ENCODE measurements at places on chromosomes 11 and 22.

GRCh38 chr11:33478111-33478573 is 221.0 kb downstream of the HIPK3 start:
- no peak for DNase-seq

GRCh38 chr11:72493426-72494108 is 59.2 kb upstream of the CLPB start:
- DNase-seq = peak; percentile 37

GRCh38 chr11:13421561-13421960 is 41.5 kb downstream of the BTBD10 start:
- no peak for DNase-seq

DNA sequence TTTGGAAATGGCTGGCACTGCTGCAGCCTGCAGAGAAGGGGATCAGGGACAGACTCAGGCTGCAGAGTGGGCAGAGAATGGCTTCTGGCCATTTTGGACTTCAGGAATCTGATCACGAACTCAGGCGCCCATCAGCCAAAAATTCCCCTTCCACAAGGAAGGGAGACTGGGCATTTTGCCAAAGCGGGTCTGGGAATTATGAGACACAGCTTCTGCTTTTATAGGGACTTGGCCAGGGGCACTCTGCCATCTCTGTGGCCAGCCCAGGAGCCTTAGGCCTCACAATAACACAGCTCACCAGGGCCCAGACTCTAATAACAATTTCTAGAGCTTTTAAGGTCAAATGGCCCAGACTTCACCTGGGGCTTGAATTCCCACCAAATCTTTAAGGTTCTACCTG is 74.7 kb downstream of the CHST1 start:
- DNase-seq = no peak

GRCh38 chr11:83039566-83039965 is 32.1 kb downstream of the RAB30 start:
- no peak for DNase-seq

DNA sequence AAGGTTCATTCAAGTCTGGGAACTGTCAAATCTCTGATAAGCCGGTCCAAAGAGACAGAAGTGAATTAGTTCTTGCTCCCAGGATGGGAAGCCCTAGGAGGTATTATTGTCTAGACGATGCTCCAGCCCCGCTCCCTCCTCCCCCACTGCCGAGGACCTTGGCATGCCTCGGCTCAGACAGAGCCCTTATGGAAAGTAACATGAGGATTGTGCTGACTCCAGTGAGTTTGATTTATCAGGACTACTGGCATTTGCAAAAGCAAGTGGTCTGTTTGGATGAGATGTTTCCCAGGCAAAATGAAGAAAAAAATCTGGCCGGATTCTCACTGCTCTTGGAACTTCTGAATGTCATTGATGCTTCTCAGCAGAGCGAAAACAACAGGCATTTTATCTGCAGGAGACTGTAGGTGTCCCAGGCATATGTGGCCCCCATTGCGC is 341.0 kb downstream of the ETS1 start:
- DNase-seq = no peak

GRCh38 chr11:129643031-129643721 is 172.5 kb upstream of the TMEM45B start:
- no peak for DNase-seq

- no peak for DNase-seq
Observed at GRCh38 chr11:99015634-99016454, 4.9 kb upstream of the CNTN5 start.

DNA sequence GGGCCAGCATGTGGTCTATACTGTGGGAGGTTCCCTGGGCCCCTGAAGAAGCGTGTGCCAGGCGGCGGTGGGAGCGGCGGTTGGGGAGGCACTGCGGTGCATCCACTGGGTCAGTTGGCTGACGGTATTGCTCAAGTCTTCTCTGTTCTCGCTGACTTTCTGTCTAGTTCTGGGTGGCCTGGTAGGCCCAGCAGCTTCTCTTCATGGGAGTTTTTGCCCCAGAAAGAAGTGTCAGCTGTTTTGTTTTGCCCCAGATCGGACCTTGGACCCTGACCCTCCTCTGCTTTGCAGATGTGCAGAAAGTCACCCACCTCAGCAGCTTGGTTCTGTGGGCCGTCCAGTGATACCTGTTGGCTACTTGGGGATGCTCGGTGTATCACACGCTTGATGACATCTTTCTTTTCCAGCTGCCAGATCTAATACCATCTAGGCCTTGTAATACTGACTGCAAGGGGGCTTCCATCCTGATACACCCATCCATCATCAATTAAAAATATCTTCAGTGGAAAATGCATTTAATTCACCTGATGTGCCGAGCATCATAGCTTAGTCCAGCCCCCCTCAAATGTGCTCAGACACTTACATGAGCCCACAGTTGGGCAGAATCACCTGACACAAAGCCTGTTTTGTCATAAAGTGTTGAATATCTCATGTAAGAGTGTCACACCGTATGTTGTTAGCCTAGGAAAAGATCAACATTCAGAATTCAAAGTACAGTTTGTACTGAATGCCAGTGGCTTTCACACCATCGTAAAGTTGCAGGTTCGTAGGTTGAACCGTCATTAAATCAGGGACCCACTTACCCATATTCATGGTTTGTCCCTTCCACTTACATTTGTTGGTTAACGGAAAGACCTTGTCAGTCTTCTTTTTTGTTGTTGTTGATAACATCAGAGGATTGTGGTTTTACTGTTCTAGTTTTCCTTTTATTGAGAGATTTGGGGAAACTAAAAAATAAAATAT is 13.9 kb downstream of the ZBED4 start:
- DNase-seq = no peak

DNA sequence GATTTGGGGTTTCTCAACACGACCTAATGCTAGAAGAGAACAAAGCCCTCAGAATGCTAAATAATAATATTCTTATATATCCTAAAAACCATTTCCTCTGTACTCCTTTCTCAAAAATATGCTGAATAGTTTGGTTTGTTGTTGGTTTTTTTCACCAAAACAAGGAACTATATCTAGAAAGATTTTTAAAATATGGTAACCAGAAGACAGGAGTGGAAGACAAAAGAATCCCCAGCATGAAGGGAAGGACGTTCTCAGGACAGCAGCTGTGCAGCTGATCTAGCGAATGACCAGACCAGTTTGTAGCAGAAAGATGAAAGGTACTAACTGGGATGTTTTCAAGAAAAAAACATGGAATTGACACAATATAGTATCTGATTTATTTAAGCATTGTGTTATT is 19.3 kb downstream of the FEZ1 start:
- DNase-seq = no peak

GRCh38 chr11:78752494-78752893 is 177.8 kb upstream of the NARS2 start:
- DNase-seq = no peak

- no peak for DNase-seq
Observed at GRCh38 chr11:76185931-76186401, 20.3 kb downstream of the WNT11 start.

DNA sequence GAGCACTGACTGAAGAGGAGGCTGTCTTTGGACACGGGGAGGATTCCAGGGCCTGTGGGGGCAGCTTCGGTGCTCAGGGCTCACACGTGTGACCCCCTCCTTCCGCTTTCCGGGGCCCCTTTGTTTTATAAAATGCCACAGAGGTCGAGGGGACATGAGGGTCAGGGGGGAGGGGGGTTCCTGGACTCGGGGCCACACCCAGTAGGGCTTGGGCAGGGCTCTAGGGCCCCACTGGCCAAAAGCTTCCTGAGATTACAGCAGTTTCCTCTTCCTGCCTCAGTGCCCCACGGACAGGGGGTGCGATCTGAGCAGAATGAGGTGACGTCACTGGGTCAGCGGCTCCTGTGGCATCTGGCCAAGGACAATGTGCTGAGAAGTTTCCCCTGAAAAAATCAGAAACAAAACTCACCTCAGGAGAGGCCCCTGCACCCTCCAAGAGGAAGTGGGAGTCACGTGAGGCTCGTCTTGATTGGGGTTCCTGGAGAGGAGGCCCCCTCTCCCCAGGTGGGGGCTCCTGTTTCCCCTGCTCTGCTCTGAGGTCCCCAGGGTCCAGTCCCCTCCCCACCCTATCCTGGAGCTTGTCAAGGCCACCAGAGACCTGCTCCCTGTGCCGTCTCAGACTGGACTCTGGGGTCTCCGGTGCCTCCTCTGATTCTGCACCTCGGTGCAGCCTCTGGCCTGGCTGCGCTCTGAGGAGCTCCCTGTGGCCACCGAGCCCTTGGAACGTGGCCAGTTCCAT is 6.4 kb upstream of the IFITM3 start:
- DNase-seq = no peak

DNA sequence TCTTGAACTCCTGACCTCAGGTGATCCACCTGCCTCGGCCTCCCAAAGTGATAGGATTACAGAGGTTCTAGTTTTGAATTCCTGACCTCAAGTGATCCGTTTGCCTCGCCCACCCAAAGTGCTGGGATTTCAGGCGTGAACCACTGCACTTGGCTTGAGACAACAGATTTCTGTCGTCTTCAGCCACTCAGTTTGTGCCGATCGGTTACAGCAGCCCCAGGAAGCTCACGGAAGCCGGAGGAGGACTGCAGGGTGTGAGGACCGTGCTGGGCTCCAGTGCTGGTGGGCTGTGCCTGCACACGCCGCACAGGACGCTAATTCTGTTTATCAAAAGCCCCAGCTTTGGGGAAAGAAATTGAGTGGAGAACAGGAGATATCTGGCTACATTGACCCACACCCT is 82.0 kb downstream of the CELSR1 start:
- DNase-seq = no peak

DNA sequence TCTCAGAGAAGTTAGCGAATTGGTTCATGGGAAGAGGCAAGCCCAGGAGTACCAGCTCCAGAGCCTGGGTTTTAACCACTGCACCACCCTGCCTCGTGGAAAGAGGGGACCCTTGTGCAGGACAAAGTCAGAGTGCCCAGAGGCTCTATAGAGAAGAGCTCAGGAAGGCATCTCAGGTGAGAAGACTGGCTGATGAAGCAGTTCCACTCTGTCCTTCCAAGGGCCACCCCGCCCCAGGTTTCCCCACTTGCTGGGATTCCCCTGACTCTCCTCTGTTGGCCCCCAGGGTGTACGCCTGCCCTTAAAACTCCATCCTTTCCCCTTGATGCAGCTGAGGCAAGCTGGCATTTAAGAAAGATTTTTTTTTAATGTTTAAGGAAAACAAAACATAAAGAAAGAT is 265.8 kb downstream of the BUD13 start:
- no peak for DNase-seq

- DNase-seq = no peak
Observed at GRCh38 chr22:35472488-35472887, 68.1 kb upstream of the RASD2 start.

GRCh38 chr22:47779474-47779873 is 1017.0 kb downstream of the TBC1D22A start:
- no peak for DNase-seq

DNA sequence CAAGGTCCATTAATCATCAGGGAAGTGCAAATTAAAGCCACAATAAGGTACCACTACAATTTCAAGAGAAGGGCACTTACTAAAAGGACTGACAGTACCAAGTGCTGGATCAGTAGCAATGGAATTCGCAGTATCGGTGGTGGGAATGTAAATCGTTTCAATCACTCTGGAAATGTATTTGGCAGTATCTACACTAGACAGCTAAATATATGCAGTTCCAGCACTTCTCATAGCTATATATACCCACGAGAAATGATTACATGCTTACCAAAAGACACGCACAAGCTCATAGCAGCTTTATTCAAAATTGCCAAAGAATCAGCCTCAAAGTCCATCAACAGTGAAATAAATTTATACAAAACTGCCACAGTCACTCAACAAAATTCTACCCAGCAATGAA is 4.4 kb upstream of the ZNF280B start:
- DNase-seq = no peak

GRCh38 chr11:123364080-123364479 is 66.0 kb upstream of the GRAMD1B start:
- DNase-seq = no peak

DNA sequence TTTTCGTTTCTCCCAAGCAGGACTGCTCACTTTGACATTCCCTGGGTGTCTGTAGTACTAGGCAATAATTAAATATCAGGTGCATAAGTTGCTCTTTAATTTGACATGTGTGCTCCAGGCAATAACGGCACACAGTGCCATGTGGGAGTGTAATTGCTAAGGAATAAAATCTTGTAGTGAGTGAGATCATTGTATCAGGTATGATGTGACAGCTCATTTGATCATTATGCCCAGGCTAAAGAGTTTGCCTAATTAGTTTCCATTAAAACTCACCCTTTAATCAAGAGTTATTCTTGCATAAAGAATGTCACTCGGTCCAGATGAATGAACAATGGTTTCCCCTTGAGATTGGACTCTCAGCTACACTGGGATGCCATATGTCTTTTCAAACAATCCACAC is 220.0 kb downstream of the INSC start:
- DNase-seq = no peak

DNA sequence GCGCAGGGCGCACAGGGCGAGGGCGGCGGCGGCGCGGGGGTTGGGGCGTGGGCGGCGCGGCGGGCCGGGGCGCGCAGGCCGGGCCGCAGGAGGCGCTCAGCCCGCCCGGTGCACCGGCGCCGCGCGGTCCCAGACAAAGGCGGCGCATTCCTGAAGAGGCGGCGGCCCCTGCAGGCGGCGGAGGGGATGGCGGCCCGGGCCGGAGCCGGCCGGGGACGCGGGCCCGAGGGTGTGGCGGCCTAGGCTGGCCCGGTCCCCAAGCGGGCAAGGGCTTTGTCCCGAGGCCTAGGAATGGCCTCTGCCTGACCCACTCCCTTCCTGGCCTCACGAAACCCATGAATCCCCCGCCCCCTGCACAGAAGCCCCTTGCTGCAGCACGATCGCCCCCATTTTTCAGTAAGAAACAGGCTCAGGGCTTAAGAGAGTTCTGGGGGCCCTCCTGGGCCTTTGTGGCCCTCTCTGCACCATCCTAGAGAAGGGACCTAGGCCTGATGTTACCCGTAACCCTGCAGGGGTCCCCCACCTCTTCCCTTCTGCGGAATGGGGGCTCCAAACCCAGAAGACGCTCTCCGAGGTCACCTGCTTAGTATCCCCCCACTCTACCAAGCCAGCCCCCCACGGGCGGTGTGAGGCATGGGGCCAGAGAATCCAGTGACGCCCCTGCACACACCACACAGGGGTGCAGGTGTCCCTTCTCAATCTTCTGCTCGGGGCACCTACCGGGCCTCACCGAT is at the start of gene RTN4R:
RTN4R (minus strand) TSS at position 40 of the 734 bp plus-strand sequence. CDS start 226 bp downstream, outside the sequence.
- DNase-seq = peak; percentile 69

DNA sequence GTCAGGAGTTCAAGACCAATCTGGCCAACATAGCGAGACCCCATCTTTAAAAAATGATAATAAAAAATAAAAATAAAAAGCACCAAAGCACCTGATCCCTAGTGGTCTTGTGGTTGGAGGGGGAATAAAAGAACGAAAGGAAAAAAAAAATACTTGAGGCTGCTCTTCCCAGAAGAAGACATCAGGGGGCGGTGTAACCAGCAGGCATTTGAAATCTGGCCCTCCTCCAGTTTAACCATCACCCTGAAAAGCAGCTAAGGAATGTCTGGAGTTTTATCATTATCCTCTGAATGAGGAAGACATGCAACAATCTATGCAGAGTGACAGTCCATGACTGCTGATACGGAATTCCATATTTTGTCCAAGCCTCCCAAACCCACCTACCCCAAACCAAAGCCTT is 5.6 kb upstream of the KCTD17 start:
- no peak for DNase-seq

GRCh38 chr11:106913141-106913540 is 105.1 kb downstream of the GUCY1A2 start:
- no peak for DNase-seq

Measured in liver (tissue), 10 donors.